ENCODE measurements at places on chromosomes 5 and 9.

- no peak for DNase-seq
These were observed 133.2 kb downstream of the EDIL3 start for GRCh38 chr5:84251503-84251902.

GRCh38 chr9:114051281-114051680 lies 26.8 kb downstream of the AMBP start:
- DNase-seq = no peak

GRCh38 chr5:60891667-60892066 lies 47.6 kb upstream of the ELOVL7 start:
- DNase-seq = no peak

DNA sequence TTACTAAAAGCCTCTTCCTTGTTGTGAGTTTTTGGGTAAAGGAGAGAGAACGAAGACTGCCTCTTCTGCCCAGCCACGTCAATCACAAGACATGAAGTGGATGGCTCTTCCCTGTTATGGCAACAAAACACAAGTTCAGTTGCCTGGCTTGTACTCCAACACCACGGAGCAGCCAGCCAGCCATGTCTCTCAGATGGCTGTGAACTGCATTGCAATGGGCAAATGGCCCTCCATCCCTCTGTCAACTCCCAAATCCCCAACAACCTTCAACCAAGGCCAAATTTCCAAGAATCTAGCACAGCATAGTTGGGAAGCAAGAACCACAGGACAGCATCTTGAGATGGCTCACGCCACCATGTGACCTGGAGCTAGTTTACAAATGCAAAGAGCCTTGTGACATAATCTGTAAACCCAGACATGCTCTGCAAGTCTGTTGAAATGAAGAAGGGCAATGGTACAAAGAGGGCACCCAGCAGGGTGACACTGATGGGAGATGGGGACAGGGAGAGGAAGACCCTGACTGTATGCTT lies 53.9 kb downstream of the ZNF366 start:
- no peak for DNase-seq

DNA sequence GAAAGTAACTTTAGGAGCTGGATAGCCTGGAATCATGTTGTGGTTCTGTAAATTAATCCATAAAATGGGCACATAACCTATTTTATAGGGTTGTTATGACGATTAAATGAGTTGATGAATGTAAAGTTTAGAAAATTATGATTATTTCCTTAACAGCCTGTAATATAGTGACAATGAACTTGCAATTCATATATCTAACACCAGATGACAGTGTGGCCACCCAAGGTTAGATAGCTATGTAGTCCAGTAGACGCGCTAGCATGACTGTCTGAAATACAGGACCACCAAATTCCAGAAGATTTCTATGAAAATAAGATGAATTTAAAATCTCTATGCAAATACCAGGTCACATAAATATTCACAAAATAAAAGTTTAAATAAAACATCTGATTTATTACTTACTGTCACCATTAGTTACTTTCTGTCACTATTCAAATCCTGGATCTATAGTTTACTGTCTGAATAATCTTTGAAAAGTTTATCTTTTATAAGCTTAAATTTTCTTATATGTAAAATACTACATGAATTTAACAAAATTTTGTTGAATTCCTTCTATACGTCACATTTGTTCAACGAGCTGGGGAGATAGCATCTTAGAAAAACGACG lies 26.1 kb upstream of the MACIR start:
- DNase-seq = no peak

GRCh38 chr5:161373345-161373707 lies 173.2 kb downstream of the GABRB2 start:
- no peak for DNase-seq

GRCh38 chr5:62614355-62614754 lies 35.7 kb downstream of the LRRC70 start:
- DNase-seq = no peak

DNA sequence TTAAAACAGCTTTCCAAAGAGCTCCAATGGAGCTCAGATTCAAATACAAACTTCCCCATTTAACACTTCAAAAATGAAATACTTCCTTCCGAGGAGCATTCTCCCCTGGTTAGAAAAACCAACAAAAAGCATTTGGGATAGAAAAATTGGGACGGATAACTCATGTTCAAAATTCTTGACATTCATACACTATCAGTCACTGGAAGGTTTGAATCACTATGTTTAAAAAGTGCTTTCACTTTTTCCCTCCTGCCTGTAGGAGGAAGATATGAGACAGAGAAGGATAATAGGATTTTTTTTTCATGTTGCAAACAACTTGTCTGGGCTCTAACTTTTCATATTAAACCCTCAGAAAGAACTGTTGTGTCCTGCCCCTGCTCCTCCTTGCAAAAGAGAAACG lies 412.0 kb downstream of the ACTL7B start:
- peak; percentile 45 for DNase-seq

- DNase-seq = no peak
These were observed 135.0 kb upstream of the DAP start for GRCh38 chr5:10896016-10896415.

DNA sequence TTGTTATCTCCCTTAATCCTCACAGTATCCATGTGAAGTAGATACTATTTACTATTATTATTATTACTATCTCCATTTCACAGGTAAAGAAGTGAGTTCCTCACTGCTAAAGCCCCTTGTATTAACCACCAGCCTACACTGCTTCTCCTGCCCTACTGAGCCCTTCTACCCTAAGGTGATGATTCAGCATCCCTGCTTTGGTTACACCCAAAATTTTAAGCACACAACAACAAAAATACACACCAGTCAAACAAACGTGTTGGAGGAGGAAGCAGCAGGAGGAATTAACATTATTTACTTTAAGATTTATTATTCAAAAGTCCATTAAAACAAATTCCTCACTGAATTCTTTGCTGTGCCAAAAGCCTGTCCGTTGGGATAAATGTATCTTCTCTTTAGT lies 370.2 kb upstream of the BRINP1 start:
- no peak for DNase-seq

- no peak for DNase-seq
These were observed 12.8 kb upstream of the GFRA3 start for GRCh38 chr5:138287246-138287645.

DNA sequence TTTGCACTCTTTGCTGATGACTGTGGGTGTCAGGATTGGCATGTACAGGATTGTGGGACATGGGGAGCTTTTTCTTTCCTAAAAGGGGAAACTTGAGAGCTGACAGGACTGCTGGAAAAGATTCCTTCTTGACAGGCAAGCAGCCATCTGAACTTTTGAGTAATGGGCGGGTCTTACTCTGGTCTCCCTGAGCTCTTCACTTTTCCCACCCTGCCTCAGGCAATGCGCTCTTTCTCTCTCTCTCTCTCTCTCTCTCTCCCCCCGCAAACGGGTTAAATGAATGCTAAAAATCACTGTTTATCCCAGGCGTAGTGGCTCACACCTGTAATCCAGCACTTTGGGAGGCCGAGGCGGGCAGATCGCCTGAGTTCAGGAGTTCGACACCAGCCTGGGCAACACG lies 37.1 kb upstream of the F2RL1 start:
- DNase-seq = no peak

- DNase-seq = no peak
These were observed 4.4 kb upstream of the ZDHHC12 start for GRCh38 chr9:128728298-128728697.

DNA sequence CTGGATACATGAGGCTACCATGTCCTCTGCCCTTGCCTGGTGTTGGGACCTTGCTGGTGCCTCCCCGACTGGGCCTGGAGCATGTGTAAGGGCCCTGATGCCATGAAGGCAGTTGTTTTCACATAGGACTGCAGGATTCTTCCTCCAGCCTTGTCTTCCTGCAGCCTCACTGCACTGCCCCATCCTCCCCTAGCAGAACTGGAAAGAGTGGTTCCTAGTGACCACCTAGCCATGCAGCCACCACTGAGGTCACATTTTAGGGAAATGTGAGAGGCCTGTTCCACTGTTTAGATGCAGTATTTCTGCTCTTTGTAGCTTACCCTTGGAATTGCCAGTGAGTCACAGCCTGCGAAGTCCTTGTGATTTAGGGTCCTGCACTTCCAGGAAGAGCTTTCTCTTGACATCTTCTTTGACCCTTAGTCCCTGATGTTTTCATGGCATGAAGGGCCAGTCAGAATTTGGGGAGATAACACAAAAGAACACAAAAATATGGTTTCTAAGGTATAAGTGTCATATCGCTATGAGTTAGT lies 24.2 kb upstream of the TNFAIP8 start:
- no peak for DNase-seq

- no peak for DNase-seq
These were observed 279.0 kb downstream of the AOPEP start for GRCh38 chr9:95005278-95006143.

- DNase-seq = no peak
These were observed 58.9 kb downstream of the DAP start for GRCh38 chr5:10702040-10702629.

DNA sequence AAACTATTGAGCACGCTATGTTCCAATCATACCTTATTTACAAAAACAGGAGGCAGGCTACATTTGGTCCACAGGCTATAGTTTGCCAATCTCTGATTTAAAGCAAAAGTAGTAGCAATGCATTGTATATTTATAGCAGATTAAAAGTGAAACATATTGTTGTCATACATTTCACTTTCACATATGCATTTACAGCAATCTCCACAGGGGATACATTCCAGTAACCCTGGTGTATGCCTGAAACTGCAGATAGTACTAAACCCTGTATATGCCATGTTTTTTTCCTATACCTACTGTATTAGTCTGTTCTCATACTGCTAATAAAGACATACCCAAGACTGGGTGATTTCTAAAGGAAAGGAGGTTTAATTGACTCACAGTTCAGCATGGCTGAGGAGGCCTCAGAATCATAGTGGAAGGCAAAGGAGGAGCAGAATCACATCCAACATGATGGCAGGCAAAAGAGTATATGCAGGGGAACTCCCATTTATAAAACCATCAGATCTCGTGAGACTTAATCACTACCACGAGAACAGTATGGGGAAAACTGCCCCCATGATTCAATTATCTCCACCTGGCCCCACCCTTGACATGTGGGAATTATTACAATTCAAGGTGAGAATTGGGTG lies 5.9 kb upstream of the CSF1R start:
- no peak for DNase-seq

- DNase-seq = no peak
These were observed 71.5 kb downstream of the SEMA5A start for GRCh38 chr5:9474219-9475002.

GRCh38 chr5:109485030-109485429 lies 75.3 kb upstream of the PJA2 start:
- no peak for DNase-seq

GRCh38 chr9:980640-981039 lies 4.2 kb downstream of the DMRT3 start:
- DNase-seq = no peak

DNA sequence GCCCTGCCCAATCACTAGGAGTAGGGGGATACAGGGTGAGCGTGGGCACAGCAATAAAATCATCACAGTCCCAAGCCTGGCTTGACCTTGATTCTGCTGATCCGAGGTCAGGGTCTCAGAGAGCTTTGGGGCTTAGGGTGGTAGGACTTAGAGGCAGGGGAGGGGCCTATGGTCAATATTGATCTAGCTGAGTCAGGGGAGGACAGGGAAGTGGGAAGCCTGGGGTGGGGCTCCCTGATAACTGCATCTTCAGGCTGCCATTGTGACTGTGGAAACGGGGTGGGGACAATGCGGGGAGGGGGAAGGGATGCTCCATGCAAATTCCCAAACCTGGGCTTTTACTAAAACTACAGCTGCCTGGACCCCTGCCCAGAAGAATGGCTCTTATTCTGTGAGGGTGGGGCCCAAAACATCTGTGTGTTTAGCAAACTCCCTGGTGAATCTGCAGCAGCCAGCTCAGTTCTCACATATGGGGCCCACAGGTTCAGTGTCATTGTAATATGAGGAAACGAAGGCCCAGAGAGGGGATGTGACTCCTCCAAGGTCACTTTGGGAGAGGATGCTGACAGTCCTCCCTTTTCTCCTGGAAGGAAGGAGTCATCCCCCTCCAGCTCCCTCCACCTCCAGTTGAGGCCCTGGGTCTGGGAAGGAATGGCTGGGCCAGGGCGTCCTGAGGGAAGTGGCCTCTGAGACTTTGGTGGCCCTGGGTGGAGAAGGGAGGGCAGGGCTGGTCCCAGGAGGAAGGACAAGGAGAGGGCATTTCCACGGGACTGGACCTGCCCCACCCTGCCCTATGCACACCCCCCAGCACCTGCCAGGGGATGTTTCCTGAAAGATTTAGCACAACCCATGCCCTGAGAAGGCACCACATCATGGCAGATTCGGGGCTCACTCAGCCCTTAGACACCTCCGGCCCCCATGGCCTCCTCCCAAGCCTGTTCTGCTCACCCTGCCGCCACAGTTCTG lies 26.4 kb downstream of the SLC6A7 start:
- DNase-seq = no peak

DNA sequence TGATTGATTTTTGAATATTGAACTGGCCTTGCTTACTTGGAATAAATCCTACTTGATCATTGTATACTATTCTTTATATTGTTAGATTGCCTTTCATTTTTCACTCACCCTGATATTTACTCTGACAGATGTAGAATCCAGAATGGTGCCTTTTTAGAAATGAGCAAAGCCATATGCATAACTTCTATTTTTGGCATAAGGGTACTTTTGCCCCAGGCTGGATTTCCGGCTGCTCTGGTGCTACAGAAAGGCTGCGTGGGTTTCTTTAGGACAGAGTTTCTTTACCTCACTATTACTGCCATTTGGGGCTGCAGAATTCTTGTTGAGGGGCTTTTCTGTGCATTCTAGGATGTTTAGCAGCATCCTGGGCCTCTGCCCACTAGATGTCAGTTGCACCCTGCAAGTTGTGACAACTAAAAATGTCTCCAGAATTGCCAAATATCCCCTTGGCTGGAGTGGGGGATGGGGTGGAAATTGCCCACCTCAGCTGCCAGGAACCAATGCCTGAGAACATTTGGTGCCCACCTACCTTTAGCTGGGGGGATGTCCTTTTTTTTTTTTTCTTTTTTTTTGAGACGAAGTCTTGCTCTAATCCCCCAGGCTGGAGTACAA lies 50.1 kb downstream of the SLC36A1 start:
- DNase-seq = no peak

GRCh38 chr5:54529565-54529964 lies 12.0 kb downstream of the SNX18 start:
- DNase-seq = no peak

- DNase-seq = no peak
These were observed 1.2 kb downstream of the ASPN start for GRCh38 chr9:92480986-92481633.

GRCh38 chr5:38607930-38608564 lies 51.6 kb upstream of the LIFR start:
- DNase-seq = no peak

- DNase-seq = no peak
These were observed 51.7 kb downstream of the NUP155 start for GRCh38 chr5:37319037-37319782.

Measured in fibroblast of skin of left biceps (primary cell).